ENCODE measurements at places on chromosomes 4 and X.

DNA sequence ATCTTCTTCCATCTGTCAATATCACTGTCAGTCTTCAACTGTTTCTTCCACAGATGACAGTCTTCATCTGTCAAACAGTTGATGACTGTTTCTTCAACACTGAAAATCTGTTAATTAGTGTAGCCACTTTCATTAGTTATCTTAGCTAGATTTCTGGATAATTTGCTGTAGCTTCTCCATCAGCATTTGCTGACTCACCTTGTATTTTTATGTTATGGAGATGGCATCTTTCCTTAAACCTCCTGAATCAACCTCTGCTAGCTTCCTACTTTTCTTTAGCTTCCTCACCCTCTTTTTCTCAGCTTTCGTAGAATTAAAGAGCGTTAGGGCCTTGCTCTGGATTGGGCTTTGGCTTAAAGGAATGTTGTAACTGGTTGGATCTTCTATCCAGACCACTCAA lies 25.1 kb downstream of the USP53 start:
- DNase-seq = no peak

- DNase-seq = no peak
Observed at GRCh38 chr4:153025406-153025805, 89.3 kb downstream of the FHDC1 start.

DNA sequence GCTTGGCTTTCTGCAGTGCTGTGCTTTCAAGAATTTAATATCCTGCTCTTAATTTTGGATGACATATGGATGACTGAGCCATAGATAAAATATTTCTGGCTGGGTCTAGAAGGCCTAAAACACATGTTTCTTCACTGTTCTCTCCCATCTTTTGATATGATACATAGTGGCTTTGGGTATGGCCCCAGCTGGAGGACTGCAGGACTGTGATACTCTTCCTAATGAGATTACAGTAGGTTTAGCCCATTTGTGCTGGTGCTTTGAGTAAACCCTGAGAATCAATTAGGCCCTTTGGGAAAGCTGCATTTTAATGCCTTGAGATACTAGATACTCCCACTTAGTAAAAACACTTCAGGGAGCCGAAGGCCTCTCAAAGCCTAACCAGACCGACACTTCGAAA lies 38.0 kb downstream of the KIT start:
- DNase-seq = no peak

DNA sequence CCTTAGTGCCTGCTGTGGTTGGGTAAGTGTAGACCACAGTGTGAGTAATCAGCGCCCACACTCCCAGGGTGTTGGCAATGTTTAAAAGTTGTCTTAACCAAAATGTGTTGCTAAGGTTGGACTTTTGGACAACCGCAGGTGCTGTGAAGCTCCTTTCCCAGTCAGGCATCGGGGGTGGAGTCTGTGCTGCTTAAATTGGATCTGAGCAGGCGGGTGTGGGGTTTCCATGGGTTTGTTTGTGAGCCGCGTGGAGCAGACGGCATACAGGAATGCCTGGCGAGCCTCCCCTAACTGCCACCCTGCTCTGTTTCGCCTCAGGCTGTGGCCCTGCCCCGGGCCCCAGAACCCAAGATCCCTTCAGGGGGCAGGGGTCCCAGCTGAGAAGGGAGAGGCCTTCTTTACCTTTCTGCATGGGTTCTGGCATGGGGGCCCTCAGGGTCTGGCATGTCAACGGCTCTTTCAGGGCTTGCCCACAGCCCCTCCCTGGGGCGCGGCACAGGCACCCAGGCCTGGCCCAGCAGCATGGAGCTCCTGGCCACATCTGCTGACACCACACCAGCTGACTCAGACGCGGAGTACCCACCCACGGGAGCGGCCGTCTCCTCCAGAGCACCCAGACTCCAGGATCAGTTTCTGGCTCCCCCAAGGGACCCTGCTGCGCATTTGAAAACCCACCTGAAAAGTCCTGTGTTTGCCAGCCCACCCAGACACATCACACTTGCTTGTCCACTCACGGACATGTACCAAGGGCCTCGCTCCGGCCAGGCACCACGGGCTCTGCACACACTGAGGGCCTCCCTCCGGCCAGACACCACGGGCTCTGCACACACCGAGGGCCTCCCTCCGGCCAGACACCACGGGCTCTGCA lies 5.1 kb upstream of the SPON2 start:
- no peak for DNase-seq

GRCh38 chrX:40298572-40299479 lies 201.1 kb upstream of the BCOR start:
- DNase-seq = no peak

DNA sequence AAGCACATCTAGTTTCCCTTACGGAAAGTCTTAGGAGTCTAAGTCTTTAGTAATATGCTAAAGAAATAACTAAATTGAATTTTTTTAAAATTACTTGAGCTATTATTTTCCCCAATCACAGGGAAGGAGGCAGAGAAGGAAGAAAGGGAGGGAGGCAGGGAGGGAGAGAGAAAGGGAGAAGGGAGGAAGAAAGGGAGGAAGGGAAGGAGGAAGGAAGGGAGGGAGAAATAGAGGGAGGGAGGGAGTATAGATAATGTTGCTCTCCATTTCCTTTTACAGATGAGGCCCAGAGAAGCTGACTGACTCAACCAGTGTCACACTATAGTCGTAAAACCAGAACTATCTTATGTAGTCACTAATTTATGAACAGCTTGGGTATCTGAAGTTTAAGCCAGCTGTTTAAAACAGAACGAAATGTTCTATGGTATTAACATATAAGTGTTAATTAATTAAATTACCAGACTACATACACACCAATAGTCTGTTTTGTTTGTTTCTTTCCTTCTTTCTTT lies 14.6 kb downstream of the SH3RF1 start:
- no peak for DNase-seq

DNA sequence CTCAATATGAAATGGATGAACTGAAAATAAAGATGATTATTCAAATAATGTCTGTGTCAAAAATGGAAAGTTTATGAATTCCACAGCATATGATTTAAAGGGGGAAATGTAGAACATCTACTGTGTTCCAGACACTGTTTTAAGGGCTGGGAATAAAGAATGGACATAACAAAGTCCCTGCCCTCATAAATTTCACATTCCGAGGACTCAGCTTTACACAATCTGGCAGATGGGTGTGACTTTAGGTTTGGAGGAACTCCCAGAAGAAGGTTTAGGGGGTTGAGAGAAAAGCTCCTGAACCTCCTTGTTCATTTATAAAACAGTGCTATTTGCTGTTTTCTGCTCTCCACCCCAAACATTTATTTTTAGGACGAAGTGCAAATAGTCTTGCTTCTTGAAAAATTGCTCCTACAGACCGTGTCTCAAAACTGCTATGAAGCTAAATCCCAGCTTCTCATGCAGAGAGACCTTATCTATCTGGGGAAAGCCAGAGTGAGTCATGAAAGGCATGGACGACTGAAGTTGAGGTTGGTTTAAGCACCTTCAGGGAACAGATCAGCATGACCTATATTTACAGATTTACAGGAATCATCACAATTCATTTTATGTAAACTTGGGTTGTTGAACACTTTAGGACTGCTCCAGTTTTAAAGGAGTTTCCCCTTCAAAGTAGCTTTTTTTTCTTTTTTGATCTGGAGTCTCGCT lies 184.3 kb downstream of the HS6ST2 start:
- DNase-seq = no peak

GRCh38 chr4:8419222-8420041 lies 21.1 kb downstream of the ACOX3 start:
- peak; percentile 25 for DNase-seq

DNA sequence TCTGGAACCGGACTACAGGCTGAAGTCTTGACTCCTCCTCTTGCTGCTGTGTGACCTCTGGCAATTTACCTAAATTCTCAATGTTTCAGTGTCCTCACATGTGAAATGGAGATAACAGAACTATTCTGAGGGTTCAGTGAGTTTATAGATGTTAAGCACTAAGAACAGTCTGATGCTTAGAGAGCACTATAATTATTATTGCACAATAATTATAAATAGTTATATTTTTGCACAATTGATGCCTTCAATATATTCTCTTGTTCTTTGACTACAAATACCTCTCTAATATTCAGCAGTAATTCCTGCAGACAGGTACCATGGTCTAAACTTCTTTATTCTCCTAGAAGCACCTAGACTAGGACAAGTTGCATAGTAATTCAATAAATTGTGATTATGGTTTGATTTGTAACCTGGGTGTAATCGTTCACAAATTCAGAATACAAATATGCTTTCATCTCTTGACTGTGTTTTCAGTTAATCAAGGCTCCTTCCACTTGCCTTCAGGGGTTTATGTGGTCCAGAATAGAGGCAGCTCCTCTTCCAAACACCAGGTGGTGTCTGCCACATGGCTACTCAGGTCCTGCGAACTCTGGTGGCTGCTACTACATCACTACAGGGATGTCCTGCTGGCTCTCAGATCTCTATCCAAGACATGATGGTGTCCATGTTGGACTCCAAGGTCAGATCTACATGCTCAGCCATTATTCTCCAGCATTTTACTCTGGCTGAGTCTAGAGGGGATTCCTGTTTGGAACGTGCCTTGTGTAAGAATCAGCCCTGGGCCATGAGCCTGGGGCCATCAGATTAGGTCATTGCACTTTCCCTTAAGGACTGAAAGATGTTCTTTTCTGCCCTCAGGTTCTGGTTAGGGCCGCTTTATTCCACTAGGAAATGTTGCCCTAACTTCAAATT lies 103.4 kb downstream of the QRFPR start:
- no peak for DNase-seq

DNA sequence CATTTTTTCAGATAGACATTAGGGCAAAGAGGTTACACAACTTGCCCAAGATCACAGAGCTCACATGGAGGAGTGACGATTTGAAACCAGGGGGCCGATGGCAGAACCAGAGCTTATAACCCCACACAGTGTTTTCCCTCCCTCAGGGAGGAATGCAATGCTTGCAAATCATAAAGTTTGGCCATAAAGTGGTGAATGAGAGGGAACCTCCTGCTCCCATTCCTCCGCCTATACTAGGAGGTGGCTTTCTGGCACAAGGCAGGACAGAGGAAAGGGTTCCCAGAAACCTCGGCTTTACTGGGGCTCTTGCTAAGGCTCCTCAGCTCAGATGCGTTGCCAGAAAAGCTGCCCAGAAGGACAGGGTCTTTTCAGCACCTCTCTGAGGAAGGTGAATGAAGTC lies 19.3 kb downstream of the TMEM154 start:
- DNase-seq = no peak

DNA sequence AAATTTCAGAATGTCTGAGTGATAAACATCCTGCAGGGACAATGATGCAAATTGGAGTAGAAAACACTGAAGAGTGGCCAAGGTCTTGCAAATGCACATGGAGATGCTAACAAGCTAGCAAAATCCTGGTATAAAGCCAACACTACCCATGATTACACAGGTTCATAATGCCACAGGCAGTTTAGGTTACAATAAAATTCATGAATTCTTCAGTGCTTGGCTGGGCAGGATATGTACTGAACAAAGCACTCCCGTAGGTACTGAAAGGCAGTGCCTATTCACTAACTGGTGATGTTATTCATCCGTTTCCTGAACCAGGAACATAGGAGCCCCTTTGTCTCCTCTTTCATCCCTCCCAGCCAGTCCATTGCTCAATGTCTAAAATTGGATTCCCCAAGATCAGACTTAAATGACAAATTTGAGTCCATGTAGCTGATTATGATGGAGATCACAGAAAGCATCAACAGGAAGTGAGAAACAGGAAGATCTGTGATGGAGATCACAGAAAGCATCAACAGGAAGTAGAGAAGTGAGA lies 244.5 kb downstream of the DMD start:
- DNase-seq = no peak

DNA sequence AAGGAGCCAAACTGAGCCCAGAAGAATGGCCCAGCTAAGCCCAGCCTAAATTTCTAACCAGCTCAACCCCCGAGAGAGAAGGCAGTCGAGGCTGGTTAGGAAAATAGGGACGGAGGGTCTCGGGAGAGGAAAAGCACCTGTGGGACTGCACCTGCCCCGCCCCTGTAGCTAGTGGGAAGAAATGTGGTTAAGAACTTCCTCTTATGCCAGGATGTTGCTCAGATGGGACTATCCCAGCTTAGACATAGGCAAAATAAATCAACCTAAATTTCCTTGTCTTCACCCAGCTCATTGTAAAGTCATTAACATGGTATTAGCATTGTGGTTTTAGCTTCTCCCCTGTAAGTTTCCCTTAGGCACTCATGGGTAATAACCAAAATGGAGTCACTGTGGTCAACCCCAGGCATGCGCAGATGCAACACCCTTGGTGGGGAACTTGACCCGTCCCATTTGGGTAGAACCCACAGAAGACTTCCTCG lies 86.8 kb downstream of the ZNF718 start:
- no peak for DNase-seq

DNA sequence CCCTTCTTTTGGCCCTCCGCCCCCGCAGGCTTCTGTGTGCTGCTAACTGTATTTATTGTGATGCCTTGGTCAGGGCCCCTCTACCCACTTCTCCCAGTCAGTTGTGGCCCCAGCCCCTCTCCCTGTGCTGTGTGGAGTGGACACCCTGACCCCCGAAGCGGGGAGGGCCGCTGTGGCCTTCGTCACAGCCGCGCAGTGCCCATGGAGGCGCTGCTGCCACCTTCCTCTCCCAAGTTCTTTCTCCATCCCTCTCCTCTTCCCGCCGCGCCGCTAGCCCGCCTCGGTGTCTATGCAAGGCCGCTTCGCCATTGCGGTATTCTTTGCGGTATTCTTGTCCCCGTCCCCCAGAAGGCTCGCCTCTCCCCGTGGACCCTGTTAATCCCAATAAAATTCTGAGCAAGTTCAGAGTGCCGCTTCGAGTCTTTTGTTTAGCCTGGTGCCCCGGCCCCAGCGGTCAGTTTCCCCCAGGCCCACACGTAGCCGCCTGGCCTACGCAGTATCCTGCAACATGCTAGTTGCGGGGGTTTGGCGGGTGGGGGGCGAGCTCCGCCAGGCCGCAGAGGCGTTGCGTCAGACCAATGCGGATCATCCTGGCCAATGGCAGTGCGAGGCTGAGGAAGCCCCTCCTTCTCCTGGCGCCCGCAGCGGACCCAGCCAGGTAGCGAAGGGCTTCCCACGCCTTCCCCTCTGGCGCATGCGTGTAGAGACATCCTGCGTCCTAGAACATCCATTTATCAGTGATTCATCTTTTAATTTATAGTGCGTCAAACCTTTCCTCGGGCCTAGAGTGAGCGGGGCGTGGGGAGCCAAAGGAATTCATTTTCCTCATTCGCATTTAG lies 5.6 kb upstream of the KANTR start:
- peak; percentile 43 for DNase-seq

DNA sequence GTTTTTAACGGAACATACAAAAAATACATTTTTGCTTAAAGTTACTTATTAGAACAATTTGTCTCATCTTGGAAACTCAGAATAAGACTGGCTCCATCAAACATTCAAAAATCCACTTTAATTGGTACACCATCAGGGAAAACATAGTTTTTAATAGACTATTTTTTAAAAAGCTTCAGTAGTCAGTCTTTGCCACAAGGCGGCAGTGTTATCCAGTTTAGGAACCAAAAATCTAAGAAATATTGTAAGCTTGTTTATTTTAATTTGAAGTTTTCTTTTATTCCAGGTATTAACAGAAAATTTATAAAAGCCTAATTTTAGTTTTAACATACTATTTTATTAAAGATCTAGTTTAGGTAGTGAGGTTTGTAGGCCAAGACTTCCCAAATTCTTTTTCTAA lies 107.7 kb downstream of the APOOL start:
- no peak for DNase-seq

All from activated CD8-positive, alpha-beta memory T cell treated with anti-CD3 and anti-CD28 coated beads for 48 hours (primary cell).